Caco-2 (cell line): ENCODE measurements at places on chromosomes 7 and 10. TPM values are rescaled to one million over a fixed set of nuclear protein-coding genes. Genes with fewer than 3 reads are reported as not detected.

PROSER2 gene
- 123 and 134 TPM in 2 replicates for total RNA-seq

AS3MT gene
- total RNA-seq = 6.4 and 8.6 TPM in 2 replicates

TBXAS1 gene
- 1.2 and 1.6 TPM in 2 replicates for total RNA-seq

LDB3 gene
- total RNA-seq = 0.09 TPM in 1 of 2 replicates, not detected in the other

EPO gene
- total RNA-seq = 0.72 and 1.1 TPM in 2 replicates

TRIM56 gene
- 30.3 and 33.4 TPM in 2 replicates for total RNA-seq

ITPRID1 gene
- total RNA-seq = 0.09 and 0.26 TPM in 2 replicates

TEX36 gene
- not detected in 2 replicates for total RNA-seq

ELMO1 gene
- 0.14 and 1.1 TPM in 2 replicates for total RNA-seq

KIAA1217 gene
- 166 and 171 TPM in 2 replicates for total RNA-seq

GRCh38 chr7:78993341-78993740 lies 460.1 kb downstream of the MAGI2 start:
- no peaks in the 10 kb centered on the region for H3K36me3 ChIP-seq
- DNase-seq = no peak
- H3K4me3 ChIP-seq = no peak overlapping the region
- no peak overlapping the region for H3K27ac ChIP-seq

- H3K4me3 ChIP-seq = no peak overlapping the region
- no peaks in the 10 kb centered on the region for H3K27me3 ChIP-seq
- DNase-seq = no peak
- no peak overlapping the region for H3K27ac ChIP-seq
- H3K36me3 ChIP-seq = no peaks in the 10 kb centered on the region
- H3K4me1 ChIP-seq = no peaks in the 10 kb centered on the region
Observed at GRCh38 chr7:90645784-90646183, 49.7 kb downstream of the CDK14 start.

- H3K4me1 ChIP-seq = no peaks in the 10 kb centered on the region
- H3K27me3 ChIP-seq = no peaks in the 10 kb centered on the region
- H3K27ac ChIP-seq = no peak overlapping the region
- H3K4me3 ChIP-seq = no peak overlapping the region
- DNase-seq = no peak
- H3K36me3 ChIP-seq = no peaks in the 10 kb centered on the region
Observed at GRCh38 chr10:18293536-18294510, 153.6 kb downstream of the CACNB2 start.

GRCh38 chr10:102195296-102195870 lies 30.7 kb upstream of the ELOVL3 start:
- no peak overlapping the region for H3K27ac ChIP-seq
- no peak overlapping the region for H3K4me3 ChIP-seq
- no peaks in the 10 kb centered on the region for H3K36me3 ChIP-seq
- no peak for DNase-seq

DNA sequence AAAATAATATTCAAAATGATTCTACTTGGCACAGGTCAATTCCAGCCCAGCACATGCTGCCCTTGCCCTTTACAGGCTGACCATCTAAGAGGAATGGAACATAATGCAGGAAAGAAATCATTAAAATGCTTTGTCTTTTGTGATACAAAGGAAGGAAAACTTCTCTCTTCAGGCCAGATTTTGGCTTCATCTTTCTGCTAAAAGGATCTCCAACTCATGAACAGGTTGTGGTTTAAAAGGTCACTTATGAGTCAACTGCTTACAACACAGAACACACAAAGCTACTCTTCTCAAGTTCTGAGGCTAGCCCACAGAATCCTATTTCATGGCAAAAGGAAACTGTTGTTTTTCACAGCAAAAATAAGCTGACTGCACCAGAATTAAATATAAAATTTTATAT lies 197.1 kb downstream of the DOCK4 start:
- no peak for DNase-seq
- no peak overlapping the region for H3K4me3 ChIP-seq

DNA sequence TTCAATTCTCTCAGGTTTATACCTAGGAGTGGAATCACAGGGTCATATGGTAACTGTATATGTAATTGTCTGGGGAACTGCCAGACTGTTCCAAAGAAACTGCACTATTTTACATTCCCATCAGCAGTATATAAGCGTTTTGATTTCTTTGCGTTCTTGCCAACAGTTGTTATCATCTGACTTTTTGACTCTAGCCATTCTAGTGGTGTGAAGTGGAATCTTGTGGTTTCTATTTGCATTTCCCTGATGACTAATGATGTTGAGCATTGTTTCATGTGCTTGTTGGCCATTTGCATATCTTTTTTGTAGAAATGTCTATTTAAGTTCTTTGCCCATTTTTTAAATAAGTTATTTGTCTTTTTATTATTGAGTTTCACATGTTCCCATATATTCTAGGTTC lies 44.3 kb upstream of the ZC3HAV1 start:
- no peak for DNase-seq
- H3K27me3 ChIP-seq = no peaks in the 10 kb centered on the region
- H3K36me3 ChIP-seq = no peaks in the 10 kb centered on the region

GRCh38 chr7:40506158-40506557 lies 371.4 kb downstream of the SUGCT start:
- no peaks in the 10 kb centered on the region for H3K27me3 ChIP-seq
- no peaks in the 10 kb centered on the region for H3K36me3 ChIP-seq
- H3K4me1 ChIP-seq = no peaks in the 10 kb centered on the region
- no peak for DNase-seq
- no peak overlapping the region for H3K4me3 ChIP-seq

DNA sequence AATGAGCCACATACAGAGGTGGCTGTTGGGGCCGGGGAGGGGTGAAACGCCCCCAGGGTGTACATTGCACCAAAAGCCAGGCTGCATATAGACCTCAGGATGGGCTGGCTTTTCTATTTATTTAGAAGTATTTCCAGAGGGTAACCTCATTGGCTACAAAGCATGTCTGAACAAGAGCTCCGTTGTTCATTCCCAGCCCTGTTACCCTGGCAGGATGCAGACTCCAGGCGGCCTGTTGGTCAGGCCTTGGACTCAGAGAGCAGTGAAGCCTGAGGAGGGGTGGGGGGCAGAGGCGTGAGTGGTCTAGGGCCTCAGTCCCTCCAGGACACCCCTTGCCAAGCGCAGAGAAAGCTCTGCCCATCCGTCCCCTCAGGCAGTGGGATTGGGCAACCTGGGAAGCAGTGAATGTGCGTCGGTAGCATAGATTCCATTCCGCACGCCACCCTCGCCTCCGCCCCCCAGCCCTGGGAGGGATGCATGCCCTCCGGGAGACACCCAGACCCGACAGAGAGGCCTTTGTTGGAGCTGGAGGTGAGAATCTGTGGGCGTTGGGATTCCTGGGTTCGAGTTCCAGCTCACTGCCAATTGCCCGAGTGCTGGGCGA lies 41.9 kb downstream of the TCF7L2 start:
- H3K4me1 ChIP-seq = no peaks in the 10 kb centered on the region
- H3K4me3 ChIP-seq = no peak overlapping the region
- H3K36me3 ChIP-seq = peaks cover 6% of the 10 kb centered on the region
- H3K27ac ChIP-seq = no peak overlapping the region

DNA sequence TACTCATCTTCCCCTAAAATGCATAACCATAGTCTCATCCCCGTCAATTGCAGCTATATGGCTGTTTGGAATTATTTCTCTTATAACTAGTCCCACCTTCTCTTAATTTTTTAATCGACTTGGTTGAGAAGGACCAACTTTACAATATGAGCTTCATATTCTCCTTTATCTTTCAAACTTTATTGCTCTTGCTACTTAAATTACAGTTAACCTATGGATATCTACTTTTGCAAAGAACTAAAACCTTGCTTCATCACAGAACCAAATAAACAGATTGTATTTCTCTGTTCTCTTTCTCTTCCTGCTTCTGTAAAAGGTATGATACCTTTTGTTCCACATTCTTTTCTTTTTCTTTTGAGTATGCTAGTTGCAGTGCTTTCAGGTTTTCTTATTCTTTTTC lies 6.1 kb downstream of the CREM start:
- H3K27me3 ChIP-seq = no peaks in the 10 kb centered on the region
- no peak overlapping the region for H3K4me3 ChIP-seq
- peaks cover 9% of the 10 kb centered on the region for H3K4me1 ChIP-seq

DNA sequence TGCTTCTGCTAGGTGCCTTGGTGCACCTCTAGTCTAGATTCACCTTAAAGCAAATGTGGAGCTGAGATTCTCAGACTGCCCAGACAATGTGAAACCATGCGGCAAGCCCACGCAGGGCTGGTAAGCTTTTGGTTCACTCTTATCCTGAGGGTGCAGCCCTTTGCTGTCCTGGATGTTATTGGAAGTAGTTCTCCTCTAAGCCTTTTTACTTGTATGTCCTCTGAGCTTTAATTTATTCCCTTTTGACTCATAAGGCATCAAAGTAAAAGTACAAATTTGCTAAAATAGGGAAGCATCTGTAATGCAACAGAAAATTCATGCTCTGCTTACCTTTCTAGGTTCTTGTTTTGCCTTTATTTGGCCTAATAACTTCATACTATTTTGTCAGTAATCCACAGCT lies 186.8 kb downstream of the MACC1 start:
- no peak overlapping the region for H3K4me3 ChIP-seq
- no peak overlapping the region for H3K27ac ChIP-seq
- H3K36me3 ChIP-seq = no peaks in the 10 kb centered on the region
- no peaks in the 10 kb centered on the region for H3K27me3 ChIP-seq
- no peak for DNase-seq

- H3K27me3 ChIP-seq = no peaks in the 10 kb centered on the region
- H3K4me1 ChIP-seq = no peaks in the 10 kb centered on the region
- H3K36me3 ChIP-seq = no peaks in the 10 kb centered on the region
- no peak overlapping the region for H3K4me3 ChIP-seq
- H3K27ac ChIP-seq = no peak overlapping the region
- no peak for DNase-seq
Observed at GRCh38 chr7:46369933-46370654, 449.0 kb upstream of the IGFBP3 start.

DNA sequence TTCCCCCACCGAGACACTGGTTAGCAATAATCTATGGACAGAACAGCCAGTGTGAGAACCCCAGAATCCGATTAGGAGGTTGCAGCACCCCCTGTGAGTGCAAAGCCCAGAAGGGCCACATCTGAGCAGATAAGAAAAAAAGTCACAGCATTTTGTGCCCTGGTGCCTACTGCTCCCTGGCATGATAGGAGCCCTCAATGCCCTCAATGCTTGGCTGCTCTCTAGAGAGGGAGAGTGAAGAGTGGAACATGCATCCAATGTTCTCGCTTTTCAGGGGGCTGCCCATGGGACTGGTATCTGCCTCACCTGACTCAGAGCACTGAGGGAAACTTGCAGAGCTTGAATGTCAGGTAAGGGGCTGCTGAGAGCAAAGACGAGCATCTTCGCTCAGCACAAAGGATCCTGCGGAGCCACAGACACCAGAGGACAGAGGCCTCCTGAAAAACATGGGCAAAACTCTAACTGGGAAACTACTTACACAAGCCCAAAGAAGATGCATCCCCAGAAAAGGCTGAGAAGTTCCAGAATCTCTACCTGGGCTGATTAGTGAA lies 98.0 kb upstream of the FAM20C start:
- no peak overlapping the region for H3K4me3 ChIP-seq
- no peaks in the 10 kb centered on the region for H3K4me1 ChIP-seq
- no peak overlapping the region for H3K27ac ChIP-seq
- H3K27me3 ChIP-seq = no peaks in the 10 kb centered on the region; the same call in 1 of the 2 replicates

DNA sequence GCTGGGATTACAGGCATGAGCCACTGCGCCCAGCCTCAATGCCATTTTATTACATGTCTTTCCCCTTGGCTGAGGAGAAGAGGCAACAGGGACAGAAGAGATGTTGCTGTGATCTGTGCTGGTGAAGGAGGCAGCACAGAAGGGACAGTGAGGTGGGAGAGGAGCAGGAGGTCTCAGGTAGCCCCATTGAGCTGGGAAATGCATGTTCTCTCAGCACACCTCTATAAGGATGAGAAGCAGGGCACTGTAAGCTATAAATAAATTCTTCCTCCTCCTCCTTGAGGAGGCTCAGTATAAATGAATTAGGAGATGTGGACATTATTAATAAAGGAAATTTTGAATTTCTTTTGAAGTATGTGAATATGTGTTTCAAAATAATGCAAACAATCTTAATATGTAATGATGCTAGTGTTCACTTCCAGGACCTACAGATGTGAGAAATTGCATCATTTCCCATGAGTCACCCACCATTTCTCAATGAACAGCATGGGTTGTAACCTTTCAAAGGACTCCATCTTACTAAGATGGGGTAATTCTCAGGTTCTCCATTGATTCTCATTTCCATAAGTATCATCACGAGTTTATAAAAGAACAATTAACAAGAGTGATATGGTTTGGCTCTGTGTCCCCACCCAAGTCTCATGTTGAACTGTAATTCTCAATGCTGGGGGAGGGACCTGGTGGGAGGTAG lies 88.9 kb upstream of the ODAD2 start:
- H3K27me3 ChIP-seq = no peaks in the 10 kb centered on the region
- DNase-seq = no peak
- peaks cover 4% of the 10 kb centered on the region; the same call in 1 of the 2 replicates for H3K36me3 ChIP-seq
- no peaks in the 10 kb centered on the region for H3K4me1 ChIP-seq

DNA sequence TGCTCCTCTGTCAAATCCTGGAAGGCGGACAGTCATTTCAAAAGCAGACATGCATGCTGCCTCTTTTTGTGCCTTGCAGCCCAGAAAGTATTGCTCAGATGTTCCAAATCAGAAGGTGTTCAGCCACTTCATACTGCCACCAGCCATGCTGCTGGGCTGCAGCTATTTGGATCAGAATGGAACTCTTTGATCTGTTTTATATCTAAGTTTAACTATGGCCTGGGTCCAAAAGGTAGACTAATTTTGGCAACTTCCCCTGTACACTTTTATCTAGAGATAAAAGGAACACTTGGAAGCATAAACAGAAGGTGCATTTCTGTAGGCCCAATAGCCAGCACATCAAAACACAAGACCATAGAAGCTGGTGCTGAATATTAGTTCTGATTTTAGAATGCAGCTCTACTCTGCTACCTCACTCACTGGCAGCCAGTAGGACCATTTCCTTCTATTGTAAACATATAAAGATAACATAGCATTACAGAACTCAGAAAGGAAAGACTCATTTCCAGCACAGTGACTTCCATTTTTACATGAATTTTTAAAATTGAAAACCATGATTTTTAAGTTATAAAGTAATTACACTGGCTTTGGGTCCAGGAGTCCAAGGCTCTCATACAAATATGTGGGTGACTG lies 143.1 kb upstream of the CAV2 start:
- H3K4me3 ChIP-seq = no peak overlapping the region
- H3K27me3 ChIP-seq = no peaks in the 10 kb centered on the region
- peaks cover 34% of the 10 kb centered on the region for H3K4me1 ChIP-seq
- DNase-seq = no peak

GRCh38 chr7:95883217-95883616 lies 110.9 kb downstream of the DYNC1I1 start:
- no peaks in the 10 kb centered on the region; the same call in 1 of the 2 replicates for H3K36me3 ChIP-seq
- no peak overlapping the region for H3K4me3 ChIP-seq
- H3K27ac ChIP-seq = no peak overlapping the region
- DNase-seq = no peak
- H3K4me1 ChIP-seq = no peaks in the 10 kb centered on the region

- H3K4me3 ChIP-seq = no peak overlapping the region
- no peak overlapping the region for H3K27ac ChIP-seq
- peaks cover 3% of the 10 kb centered on the region; the same call in 1 of the 2 replicates for H3K4me1 ChIP-seq
- no peak for DNase-seq
Observed at GRCh38 chr7:45967591-45968157, 46.6 kb upstream of the IGFBP3 start.

DNA sequence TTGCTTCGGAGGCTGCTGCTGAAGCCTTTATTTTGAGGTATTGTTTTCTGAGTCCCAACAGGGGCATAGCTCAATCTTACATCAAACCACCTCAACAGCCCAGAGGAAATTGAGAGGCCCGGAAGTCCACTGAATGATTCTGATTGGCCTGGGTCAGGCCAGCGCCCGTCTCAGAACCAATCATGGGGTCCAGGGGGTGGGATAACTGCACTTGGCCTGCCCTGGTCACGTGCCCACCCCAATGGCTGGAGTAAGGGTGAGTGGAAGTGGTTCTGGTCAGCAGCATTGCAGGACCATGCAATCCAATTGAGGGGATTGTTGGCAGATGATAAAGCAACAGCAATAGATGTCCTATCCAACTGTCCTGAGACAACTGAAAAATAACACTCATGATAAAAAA lies 190.6 kb downstream of the HERPUD2 start:
- H3K36me3 ChIP-seq = no peaks in the 10 kb centered on the region
- no peak for DNase-seq
- no peaks in the 10 kb centered on the region for H3K4me1 ChIP-seq
- H3K4me3 ChIP-seq = no peak overlapping the region
